ENCODE measurements at places on chromosomes 16 and 17.

GRCh38 chr17:20121359-20122253, 112.4 kb downstream of the SPECC1 start:
- DNase-seq: peak; percentile 52

GRCh38 chr16:24052329-24053098, 203.6 kb upstream of the CACNG3 start:
- no peak for DNase-seq

DNA sequence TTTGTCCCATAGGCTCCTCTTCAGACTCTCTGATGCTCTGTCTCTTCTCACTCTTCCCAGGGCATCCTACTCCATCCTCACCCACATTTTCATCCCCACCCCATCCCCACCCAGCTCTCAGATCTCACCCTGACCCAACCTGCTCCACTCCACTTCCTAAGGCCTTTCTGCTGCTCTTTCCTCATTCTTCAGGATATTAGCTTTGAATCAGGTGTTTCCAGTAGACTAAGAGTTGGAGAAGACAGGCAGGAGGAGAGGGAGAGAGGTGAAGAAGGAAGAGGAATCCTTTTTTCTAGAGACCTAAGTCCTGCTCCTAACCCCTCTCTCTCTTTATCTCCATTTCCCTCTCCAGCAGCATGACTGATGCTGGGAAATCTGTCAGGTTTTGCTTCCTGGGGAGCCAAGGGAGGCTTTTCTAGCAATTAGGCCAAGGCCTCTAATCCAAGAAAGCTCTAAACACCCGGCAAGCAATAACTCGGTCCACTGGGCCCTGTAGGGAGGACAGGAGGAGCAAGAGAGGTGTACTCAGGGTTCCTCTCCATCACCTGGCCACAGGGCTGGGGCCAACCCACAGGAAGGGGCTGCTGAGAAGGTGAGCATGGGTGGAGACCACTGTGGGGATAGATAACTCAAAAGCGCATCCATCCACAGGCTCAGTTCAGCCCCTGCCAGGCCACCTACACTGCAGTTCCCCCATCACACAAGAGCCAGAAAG, 133.3 kb downstream of the TMEM132E start:
- no peak for DNase-seq

- no peak for DNase-seq
These were observed 343.7 kb downstream of the CPPED1 start for GRCh38 chr16:12460064-12460392.

DNA sequence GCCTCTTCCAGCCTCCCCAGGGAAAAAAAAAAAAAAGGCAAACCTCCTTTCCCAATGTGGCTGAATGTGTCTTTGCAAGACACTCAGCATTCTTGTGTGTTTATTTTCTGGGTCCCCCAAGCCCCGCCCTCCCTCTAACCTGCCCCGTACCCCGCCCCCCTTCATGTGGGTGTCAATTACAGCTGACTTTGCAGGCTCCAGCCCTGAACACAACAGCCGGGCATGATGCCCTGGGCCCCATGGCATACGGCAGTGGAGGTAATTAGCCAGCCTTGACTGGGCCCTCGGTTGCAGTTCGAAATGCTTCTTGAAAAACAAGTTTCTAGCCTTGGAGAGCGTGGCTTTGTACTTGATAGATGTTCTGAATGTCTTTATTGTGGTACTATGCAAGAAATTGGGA, 354.7 kb upstream of the RBFOX1 start:
- no peak for DNase-seq

DNA sequence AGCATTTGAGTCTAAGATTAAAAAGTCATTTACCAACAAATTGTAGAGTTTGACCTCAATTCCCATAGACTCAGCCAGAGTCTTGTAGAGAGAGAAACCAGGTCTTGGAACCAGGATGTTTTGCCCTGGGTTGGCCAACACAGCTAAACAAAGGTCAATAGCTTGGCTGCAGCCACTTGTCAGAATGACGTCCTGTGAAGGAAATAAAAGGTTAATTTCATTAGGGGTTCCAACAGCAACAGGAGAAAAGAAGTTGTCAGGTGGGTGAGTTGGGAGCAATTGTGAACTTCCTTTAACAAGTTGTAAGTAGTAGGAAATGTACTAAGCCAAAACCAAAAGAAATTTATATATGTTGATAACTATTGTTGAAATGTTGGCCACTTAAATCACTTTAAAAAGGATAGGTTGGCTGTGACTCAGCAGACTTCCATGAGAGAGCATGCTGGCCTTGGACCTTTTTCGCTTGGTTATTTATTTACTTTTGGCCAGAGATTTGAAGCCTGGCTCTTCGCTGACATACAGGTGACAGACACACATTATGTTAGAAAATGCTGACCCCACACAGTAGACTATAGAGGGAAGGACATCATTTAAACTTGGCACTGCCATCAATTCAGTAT, 4.3 kb downstream of the TAT start:
- DNase-seq: no peak

GRCh38 chr16:5619304-5619703, 521.7 kb upstream of the EEF2KMT start:
- DNase-seq: no peak

DNA sequence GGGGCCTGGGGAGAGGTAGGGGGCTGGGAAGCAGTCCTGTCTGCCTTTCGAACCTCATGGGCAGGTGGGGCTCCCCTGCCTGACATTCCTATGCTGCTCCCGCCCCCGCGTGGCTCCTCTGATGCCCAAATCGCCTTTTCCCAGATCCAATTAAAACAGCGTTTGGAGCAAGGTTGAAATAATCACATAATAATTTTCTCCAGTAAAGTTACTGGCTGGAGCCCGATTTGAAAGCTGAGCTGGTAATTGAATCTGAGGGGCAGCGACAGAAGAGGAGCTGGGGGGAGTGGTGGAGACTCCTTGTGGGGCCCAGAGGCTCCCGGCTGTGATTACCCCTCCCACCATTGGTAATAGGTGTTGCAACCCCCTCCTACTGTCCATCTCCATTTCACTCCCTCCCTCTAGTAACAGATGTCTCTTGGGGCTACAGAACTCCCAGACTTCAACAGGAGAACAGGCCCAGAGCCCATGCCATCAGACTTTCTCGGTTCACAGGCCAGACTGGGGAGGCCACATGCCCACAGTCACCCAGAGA, 38.9 kb upstream of the C1QL1 start:
- DNase-seq: no peak

DNA sequence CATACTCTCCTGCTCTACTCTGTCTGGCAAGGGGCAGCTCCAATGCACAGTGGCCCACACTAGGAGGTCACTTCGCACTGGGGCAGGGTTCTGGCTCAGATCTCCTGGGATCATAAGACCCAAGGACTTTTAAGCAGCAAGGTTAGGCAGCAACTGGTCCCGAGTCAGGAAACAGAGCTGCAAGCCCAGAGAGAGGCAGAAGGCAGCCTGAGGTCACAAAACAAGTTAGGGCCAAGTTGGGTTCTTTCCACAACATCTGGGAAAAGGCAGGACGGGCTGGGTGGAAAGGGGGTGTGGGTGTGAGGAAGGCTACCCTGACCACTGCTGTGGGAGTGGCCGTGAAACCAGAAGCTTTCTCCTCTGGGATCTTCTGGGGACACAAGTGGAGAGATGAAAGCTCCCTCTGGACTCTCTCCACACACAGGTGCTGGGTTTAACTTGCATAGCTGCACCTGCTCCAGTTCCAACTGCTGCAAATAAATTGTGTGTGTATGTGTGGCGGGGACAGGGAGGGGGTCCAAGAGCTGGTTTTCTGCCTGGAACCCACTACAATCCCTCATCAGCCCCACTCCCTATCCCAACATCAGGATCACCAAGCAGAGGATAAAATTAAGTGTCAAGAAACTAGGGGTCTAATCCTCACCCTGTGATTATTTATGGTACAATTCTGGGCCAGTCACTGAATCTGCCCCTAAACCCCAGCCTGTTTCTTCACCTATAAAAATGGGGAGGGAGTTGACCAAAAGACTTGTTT, 8.0 kb upstream of the TSPOAP1 start:
- DNase-seq: no peak

DNA sequence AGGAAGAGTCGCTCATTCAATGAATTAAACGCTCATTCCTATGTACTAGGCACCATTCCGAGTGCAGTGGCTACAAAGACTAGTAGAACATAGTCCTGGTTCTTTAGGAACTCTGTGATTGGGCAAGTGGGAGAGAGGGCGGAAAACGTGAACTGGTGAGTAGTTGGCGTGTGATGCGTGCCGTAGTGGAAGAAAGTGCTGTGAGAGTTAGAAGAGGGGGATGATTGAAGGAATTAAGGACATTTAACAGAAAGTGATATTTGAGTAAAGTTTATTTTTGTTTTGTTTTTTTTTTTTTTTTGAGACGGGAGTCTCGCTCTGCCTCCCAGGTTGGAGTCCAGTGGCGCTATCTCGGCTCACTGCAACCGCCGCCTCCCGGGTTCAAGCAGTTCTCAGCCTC, 7.9 kb upstream of the SLFN14 start:
- peak; percentile 31 for DNase-seq

DNA sequence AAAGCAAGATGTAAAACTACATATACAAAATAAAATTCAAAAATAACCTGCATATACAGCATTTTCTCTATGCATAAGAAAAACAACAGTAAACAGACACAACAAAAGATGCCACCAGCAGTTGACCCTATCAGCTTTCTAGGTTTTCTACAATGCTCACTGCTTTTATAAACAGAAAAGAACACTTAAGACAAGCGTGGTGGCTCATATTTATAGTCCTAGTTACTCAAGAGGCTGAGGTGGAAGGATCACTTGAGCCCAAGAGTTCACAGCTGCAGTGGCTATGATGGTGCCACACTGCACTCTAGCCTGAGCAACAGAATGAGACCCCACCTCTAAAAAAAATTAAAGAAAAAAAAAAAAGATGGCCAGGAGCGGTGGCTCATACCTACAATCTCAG, 46.5 kb upstream of the ATP2A3 start:
- DNase-seq: no peak

DNA sequence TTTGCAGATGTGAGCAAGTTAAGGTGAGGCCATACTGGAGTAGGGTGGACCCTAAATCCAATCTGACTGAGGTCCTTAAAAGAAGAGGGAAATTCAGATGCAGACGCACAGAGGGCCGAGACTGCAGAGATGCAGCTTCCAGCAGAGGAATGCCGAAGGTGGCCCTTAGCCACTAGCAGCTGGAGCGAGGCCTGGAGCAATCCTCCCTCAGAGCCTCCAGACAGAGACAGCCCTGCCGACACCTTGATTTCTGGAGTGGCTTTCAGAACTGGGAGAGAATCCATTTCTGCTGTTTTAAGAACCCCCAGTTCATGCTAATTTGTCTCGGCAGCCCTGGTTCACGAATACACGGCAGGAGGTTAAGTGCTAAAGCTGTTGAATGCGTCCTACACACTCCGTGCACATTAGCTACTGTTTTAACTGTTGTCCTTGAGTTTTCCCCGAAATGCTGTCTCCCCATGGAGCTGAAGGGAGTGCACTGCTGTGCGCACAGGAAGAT, 135.5 kb downstream of the IRF8 start:
- no peak for DNase-seq

DNA sequence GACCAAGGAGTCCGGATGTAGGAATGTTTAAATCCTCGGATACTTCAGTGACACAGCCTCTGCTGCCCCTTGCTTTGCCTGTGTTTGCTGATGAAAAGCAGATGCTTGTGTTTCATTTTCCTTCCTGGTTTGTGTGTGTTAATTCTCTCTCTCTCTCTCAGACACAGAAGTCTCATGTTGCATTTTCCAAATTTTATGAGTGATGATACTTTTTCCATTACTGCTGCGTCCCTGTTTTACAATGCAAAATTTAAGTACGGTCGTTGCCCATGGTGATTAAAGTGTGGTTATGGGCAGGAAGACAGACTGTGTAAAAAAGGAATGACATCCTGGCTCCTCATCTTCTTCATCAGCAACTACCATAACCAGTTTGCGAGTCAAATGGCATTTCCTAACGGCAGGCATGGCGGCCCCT, 5.7 kb downstream of the RMI2 start:
- DNase-seq: no peak

DNA sequence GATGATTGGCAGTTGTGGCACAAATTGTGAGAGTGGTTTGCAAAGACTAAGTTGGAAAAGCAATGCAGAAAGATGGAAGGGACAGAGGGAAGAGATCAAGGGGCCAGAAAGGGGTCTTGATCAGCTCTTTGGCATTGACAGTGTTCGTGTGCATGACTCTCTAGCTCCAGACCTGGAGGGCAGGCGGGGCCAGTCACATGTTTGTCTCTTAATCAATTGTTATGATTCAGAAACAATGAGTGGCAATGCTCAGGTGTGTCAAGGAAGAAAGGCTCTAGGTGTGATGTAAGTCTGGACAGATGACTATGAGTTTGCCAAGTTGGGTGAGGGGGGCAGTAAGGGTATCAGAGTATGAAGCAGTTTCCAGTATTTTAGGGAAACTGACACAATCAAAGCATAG, 32.1 kb downstream of the WSB1 start:
- no peak for DNase-seq

- DNase-seq: no peak
These were observed 3.5 kb downstream of the CORO6 start for GRCh38 chr17:29619251-29619650.

DNA sequence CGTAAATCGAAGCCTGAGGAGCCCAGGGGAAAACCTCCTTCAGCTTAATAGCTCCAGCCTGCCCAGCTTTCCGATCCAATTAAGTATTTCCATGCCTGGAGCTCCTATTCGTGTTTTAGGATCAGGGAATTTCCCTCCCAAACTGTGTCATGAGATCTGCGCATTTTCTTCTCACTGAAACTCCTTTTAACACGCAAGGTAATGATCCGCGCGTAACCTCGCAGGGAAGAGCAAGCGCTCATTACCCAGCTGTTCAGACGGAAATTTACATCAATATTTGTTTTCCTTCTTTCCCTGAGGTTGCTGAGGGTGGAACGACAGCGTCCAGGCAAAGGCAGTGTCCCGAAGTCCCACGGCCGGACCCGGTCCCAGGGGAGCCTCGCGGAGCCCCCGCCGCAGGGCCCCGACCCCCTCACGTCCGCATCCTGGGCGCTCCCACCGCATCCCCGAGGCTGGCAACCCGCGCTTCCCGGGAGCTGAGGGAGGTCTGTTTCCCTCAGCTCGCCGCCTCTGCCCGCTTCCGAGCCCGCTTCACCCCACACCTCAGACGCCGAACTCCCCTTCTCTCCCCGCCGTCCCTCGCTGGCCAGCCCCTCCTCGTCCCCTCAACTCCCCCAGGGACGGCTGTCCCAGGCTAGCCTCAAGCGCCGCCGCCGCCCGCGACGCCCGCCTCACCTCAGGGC, 415 bp downstream of the ABCA5 start:
- no peak for DNase-seq

- DNase-seq: no peak
These were observed 2.5 kb downstream of the SPATA33 start for GRCh38 chr16:89660146-89660545.

GRCh38 chr16:49556606-49557446, 183.2 kb downstream of the C16orf78 start:
- DNase-seq: no peak

- DNase-seq: no peak
These were observed 30.3 kb downstream of the MPRIP start for GRCh38 chr17:17072546-17072945.

GRCh38 chr17:73551759-73552158, 92.5 kb downstream of the SDK2 start:
- DNase-seq: peak; percentile 9
